ENCODE measurements at places on chromosomes 7 and 10. TPM values are rescaled to one million over a fixed set of nuclear protein-coding genes. Genes with fewer than 3 reads are reported as not detected.

Gene GNA12
- total RNA-seq, result 6.1 TPM

Gene DIP2C
- 4.6 TPM for total RNA-seq

Gene SORCS1
- total RNA-seq, result 6.6 TPM

Gene FAM25C
- 2.2 TPM for total RNA-seq

Gene NCF1
- not detected for total RNA-seq

Gene TWIST1
- 29.9 TPM for total RNA-seq

Gene CYP2C19
- not detected for total RNA-seq

Gene DPP6
- total RNA-seq, result not detected

Gene PRPS1L1
- total RNA-seq, result not detected

Gene ASL
- total RNA-seq, result 43.8 TPM

Gene AKR1C4
- not detected for total RNA-seq

Gene ZNF3
- total RNA-seq, result 28.2 TPM

Gene DMBT1
- 2.3 TPM for total RNA-seq

Gene NEUROD6
- total RNA-seq, result not detected

Gene SPDYE17
- total RNA-seq, result not detected

Gene UPK3BL2
- 24.7 TPM for total RNA-seq

Gene NODAL
- not detected for total RNA-seq

Gene UNCX
- not detected for total RNA-seq

Gene MRC1
- total RNA-seq, result not detected

Gene AQP1
- total RNA-seq, result 1.2 TPM

Gene CYP3A4
- not detected for total RNA-seq

Gene OR13A1
- not detected for total RNA-seq

Gene HOXA4
- total RNA-seq, result 2.9 TPM

Gene GLCCI1
- total RNA-seq, result 2.8 TPM

Gene PTF1A
- not detected for total RNA-seq

Gene SFTPA2
- not detected for total RNA-seq

Gene ARHGEF35
- total RNA-seq, result not detected

Gene DGKI
- total RNA-seq, result under 0.01 TPM

Gene GPC2
- 0.72 TPM for total RNA-seq

Gene CC2D2B
- not detected for total RNA-seq

Gene AEBP1
- total RNA-seq, result 46.1 TPM

Gene SRRM3
- 4.2 TPM for total RNA-seq

Gene ARMC10
- 31.9 TPM for total RNA-seq

Data from A375 (cell line).